Memory B cell (primary cell): ENCODE measurements at places on chromosomes 13 and 19.

- DNase-seq, result peak; percentile 65
These were observed 37.4 kb downstream of the SCGB2B2 start for GRCh38 chr19:34639491-34640085.

- DNase-seq, result no peak
These were observed 197.1 kb downstream of the ITGBL1 start for GRCh38 chr13:101649488-101650126.

DNA sequence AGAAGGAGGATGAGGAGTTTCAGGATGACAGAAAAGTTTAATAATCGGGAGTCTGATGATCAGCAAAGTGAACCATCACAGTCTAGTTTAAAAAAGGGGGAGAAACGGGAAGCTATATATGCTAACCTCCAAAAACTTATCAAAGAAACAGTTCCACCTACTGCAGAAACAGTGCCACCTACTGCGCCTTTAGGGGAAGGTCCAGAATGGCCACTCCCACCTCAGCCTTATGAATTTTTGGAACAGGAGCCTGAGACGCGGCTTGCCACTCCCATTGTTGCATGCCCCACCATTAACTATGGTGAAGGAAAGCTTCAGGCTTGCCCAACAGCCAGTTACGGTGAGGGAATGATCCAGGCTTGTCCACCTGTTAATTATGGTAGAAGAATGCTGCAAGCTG, 929.0 kb downstream of the SLITRK6 start:
- DNase-seq, result no peak

DNA sequence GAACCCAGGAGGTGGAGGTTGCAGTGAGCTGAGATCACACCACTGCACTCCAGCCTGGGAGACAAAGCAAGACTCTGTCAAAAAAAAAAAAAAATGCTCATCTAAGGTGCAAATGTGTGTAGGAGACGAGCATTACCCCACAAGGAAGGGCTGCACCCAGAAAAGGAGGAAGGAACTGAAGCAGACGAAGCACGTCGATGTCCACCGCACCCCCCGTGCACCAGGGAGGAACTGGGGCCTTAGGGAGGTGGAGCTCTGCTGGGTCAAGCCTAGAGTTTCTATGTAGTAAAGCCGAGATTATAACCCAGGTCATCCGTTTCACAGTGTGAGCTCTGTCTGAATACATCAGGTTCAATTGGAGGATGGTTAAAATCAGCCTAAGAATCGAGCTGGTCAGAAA, 1.1 kb downstream of the VSTM1 start:
- no peak for DNase-seq

DNA sequence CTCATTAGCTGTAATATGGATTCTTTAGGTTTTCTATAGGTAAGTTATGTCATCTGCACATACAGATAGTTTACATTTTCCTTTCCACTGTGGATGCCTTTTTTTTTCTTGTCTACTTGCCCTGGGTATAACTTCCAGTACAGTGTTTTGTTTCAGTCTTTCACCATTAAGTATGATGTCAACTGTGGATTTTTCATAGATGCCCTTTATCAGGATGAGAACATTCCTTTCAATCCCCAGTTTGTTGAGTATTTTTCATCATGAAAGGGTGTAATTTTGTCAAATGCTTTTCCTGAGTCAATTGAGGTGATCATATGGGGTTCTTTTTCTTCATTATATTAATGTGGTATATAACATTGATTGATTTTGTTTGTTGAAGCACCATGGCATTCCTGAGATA, 43.6 kb upstream of the SACS start:
- no peak for DNase-seq

GRCh38 chr13:29175250-29175873, 355.2 kb downstream of the MTUS2 start:
- no peak for DNase-seq

DNA sequence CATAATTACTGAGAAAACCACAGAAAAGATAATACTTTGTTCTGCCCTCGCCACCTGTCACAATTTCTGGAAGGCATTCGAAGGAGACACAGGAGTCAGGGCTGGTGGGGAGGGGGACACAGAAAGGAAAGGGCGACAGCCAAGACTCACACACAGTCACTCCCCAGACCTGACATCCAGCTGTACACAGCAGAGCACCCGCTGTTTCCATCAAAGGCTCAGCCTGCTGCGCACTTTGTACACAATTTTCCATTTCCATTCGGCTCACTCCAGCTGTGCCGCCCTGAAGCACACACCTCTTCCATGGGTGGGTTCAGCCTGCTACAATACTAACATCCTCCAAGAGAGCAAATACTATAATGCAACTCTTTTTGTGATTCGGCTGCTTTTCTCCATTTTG, 38.0 kb downstream of the STK24 start:
- no peak for DNase-seq

DNA sequence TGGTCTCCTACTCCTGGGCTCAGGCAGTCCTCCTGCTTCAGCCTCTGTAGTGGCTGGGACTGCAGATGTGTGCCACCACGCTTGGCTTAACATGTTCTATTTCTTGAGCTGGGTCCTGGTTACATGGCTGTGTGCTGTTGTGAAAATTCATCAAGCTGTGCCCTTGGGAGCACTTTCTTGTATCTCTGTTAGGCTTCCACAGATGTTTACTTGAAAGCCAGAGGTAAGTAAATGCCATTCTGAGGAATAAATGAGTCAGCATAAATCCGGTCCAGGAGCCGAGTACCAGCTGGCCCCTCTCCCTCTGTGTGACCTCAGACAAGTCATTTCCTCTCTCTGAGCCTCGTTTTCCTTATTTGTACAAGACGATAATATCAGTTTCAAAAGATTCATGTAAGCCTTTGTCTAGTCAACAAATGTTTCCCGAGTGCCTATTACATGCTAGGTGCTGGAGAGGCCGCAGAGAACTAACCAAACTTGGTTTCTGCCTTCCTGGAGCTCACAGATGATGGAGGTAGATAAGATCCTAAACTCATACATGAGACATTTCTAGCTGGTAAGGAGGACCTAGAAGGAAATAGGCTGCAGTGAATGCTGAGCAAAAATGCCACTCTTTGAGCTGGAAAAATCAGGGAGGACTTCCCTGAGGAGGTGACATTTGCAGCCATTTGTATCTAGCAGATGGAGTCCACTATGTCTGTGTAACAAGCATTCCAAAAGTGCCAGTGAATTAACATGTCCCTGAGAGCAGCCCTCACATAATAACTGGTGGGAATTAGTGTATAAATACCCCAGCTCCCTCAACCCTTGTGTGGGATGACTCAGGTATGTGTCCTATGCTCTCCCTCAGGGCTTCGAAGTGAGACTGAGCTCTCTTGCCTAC, 2.7 kb upstream of the RASAL3 start:
- DNase-seq, result no peak

DNA sequence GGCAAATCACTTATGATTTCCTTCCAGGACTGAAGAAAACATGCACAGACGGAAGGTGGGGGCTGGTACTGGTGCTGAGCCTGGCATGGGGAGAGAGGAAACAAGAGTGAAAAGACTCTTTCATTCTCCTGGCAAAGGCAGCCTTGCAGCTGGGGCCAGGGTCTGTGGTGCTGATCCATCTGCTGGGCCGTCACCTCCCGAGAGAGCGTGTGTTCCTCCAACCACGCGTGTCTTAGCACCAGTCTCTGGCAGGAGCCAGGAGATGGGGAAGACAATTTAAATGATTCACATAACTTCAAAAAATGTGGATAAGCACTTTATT, 23.9 kb upstream of the SPART start:
- DNase-seq, result no peak

DNA sequence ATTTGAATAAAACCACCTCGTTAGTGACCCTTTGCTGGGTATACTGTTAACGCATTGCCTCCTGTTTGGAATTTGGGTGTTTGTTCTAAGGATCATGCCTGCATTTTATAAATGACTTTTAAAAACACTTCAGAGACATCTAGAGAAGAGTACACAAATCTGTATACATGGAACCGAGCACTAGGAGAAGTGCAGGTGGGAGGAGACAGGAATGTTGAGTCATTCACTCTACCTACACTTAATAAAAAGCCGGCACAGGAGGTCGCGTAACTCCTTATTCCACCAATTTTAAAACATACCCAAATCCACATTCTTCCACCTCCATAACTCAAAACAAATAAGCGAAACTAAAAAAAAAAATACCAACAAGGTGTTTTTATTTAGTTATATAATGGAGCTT, 48.6 kb downstream of the FGF9 start:
- DNase-seq, result no peak

GRCh38 chr13:110841846-110842245, 73.0 kb downstream of the ANKRD10 start:
- no peak for DNase-seq

- no peak for DNase-seq
These were observed 17.7 kb downstream of the PLEKHF1 start for GRCh38 chr19:29683009-29683408.

DNA sequence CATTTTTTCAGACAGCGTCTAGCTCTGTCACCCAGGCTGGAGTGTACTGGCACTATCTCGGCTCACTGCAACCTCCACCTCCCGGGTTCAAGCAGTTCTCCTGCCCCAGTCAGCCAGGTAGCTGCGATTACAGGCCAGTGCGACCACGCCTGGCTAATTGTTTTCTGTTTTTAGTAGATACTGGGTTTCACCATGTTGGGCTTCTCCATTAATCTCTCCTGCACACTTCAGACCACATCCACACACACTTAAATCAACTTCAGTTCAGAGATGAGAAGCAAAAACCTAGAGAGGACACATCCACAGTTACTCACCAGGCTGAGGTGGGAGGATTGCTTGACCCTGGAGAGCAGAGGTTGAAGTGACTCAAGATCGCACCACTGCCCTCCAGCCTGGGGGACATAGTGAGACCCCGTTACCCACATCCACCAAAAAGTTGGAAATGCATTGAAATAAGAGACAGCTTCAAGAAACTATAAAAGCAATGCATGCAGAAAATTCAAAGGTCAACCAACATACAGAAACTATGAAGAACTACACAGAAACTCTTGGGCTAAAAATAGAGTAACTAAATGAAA, 42.3 kb downstream of the ZNF611 start:
- DNase-seq, result no peak

DNA sequence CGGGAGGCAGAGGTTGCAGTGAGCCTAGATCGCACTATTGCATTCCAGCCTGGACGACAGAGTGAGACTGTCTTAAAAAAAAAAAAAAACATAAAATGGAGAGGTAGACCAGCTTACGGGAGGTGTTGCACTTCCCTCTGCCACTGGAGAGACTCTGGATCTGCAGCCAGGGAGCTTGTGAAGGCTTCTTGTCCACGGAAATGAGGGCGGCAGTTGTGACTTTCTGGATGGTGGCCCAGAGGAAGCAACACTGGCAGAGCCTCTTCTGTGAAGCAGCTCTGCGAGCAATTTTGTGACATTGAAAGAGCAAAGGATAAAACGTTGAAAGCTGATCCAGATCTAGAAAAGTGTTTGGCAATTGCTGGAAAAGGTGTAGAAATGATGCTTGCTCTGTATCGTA, 10.4 kb downstream of the SPINT2 start:
- DNase-seq, result no peak

- DNase-seq, result no peak
These were observed 44.7 kb downstream of the PLPP2 start for GRCh38 chr19:246551-246950.

DNA sequence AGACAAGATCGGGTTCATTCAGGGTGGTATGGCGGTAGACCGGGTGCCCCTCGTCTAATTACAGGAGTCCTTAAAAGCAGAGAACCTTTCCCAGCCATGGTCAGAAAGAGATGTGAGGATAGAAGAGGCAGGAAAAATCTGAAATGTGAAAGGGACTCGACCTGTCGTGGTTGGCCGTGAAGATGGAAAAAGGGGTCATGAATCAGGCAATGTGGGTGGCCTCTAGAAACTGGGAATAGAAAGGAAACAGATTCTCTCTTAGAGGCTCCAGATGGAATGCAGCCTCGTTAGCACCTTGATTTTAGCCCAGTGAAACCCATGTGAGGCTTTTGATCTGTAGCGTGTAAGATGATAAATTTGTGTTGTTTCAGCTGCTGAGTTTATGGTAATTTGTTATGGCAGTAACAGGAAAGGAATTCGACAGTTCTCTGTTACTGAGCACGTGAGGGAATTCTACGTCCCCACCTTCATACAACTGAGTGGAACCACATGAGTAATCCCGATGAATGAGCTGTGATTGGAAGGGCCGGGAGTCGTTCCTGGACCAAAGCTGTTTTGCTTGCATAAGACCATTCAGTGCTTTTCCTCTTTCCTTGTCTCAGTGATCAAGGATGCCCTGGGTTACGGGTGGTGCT, 11.0 kb upstream of the CA11 start:
- no peak for DNase-seq

DNA sequence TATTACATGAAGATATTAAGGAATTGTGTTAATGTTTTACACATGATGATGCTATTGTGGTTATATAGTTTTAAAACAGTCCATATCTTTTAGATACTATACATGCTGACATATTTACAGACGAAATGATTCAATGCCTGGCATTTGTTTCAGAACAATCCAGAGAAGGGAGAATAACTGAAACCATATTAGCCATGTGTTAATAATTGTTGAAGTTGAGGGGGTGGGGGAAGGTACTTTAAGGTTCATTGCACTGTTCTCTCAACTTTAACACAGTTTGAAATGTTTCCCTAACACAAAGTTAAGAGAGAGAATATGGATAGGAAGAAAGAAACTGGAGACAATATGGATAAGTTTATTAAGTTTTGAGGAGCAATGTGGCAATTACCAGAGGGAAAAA, 5.8 kb downstream of the CRYL1 start:
- no peak for DNase-seq

- DNase-seq, result peak; percentile 65
These were observed 9.1 kb upstream of the LILRB5 start for GRCh38 chr19:54266133-54266532.

GRCh38 chr13:42329239-42329638, 57.3 kb downstream of the AKAP11 start:
- DNase-seq, result no peak

- DNase-seq, result no peak
These were observed 33.7 kb downstream of the EEF1AKMT1 start for GRCh38 chr13:20740021-20740420.

DNA sequence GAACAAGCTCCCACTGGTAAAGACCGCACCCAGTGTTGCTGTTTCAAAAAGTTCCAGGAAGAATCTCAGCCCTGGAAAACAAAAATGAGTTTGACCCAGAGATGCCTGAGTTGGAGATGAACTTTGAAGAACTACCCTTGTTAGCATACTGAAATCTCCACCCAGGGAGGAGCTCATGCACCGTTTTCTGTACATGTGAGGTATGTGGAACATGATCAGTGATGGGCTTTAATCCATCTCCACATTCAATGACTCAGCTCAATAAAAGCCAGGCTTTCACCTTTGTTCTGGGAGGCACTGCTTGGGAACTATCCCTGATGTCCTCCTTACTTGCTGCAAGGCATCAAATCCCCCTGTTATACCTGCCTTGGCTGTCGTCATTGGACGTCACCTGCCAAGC, 279.9 kb downstream of the UQCRFS1 start:
- no peak for DNase-seq

GRCh38 chr19:38691938-38692457, 44.5 kb downstream of the ACTN4 start:
- DNase-seq, result no peak

DNA sequence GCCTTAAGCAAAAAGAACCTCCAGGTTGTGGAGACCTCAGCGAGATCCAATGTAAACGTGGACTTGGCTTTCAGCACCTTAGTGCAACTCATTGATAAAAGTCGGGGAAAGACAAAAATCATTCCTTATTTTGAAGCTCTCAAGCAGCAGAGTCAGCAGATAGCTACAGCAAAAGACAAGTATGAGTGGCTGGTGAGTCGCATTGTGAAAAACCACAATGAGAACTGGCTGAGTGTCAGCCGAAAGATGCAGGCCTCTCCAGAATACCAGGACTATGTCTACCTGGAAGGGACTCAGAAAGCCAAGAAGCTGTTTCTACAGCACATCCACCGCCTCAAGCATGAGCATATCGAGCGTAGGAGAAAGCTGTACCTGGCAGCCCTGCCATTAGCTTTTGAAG, 58.5 kb downstream of the ARHGAP35 start:
- DNase-seq, result no peak
